ENCODE measurements at places on chromosomes 12 and 14. TPM values are rescaled to one million over a fixed set of nuclear protein-coding genes. Genes with fewer than 3 reads are reported as not detected.

Gene DAO
- total RNA-seq: not detected

Gene TMEM121
- 4.6 TPM for total RNA-seq

Gene RTL1
- not detected for total RNA-seq

Gene TSHR
- not detected for total RNA-seq

Gene TAS2R10
- total RNA-seq: 0.23 TPM

Gene MAP3K9
- 12.1 TPM for total RNA-seq
